ENCODE measurements at places on chromosomes 3 and 15. TPM values are rescaled to one million over a fixed set of nuclear protein-coding genes. Genes with fewer than 3 reads are reported as not detected.

ACP3 gene
- total RNA-seq = not detected

C2CD4A gene
- 0.05 TPM for total RNA-seq

CYFIP1 gene
- total RNA-seq = 56.7 TPM

SLC12A1 gene
- not detected for total RNA-seq

GABRA5 gene
- total RNA-seq = not detected

NOX5 gene
- not detected for total RNA-seq

STARD5 gene
- total RNA-seq = 5.8 TPM

CLDN18 gene
- total RNA-seq = not detected

TMEM108 gene
- not detected for total RNA-seq

GUCA1C gene
- not detected for total RNA-seq

GABRB3 gene
- not detected for total RNA-seq

KCNAB1 gene
- total RNA-seq = not detected

CCR9 gene
- not detected for total RNA-seq

CCDC54 gene
- not detected for total RNA-seq

KLHDC8B gene
- 1.5 TPM for total RNA-seq

STAC gene
- total RNA-seq = not detected

PLD1 gene
- total RNA-seq = 0.09 TPM

CEMIP gene
- total RNA-seq = not detected

DLL4 gene
- total RNA-seq = 0.33 TPM

PDCD10 gene
- total RNA-seq = 76.1 TPM

All from activated CD4-positive, alpha-beta T cell treated with anti-CD3 and anti-CD28 coated beads, Interleukin-2, amount 10 ng/mL, durations not matched to agents 24 days and 14 days (primary cell).